Stimulated activated CD4-positive, alpha-beta T cell treated with anti-CD3 and anti-CD28 coated beads, TNF-alpha, amount 100 ng/mL, for 4 hours (primary cell): ENCODE measurements at places on chromosomes 11 and 22.

GRCh38 chr11:110438017-110438416, 8.3 kb downstream of the FDX1 start:
- DNase-seq = no peak

GRCh38 chr11:75902631-75903030, 87.6 kb downstream of the UVRAG start:
- DNase-seq = no peak

GRCh38 chr11:7969756-7970646, 4.8 kb upstream of the NLRP10 start:
- DNase-seq = no peak

DNA sequence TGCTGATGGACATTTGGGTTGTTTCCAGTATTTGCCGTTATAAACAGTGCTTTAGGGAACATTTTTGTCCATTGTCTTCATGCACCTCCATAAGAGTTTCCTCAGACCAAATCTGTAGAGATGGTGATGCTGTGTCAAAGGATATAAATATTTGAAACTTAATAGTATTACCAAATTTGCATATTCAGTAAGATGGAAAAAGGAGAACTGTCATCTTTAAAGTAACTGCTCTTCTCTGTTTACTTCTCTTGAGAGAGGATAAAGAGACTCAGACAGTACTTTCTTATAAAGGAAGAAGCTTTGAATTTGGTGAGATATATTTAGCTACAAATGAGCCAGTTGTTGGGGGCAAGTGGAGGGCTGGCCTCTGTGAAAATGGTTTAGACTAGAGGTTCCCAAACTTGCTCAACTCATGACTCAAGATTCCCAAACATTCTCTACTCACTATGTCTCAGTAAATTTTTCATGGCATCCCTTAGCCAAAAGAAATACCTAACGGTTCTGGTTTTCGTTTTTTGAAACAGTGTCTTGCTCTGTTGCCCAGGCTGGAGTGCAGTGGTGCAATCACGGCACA, 26.2 kb downstream of the SHISA8 start:
- no peak for DNase-seq

DNA sequence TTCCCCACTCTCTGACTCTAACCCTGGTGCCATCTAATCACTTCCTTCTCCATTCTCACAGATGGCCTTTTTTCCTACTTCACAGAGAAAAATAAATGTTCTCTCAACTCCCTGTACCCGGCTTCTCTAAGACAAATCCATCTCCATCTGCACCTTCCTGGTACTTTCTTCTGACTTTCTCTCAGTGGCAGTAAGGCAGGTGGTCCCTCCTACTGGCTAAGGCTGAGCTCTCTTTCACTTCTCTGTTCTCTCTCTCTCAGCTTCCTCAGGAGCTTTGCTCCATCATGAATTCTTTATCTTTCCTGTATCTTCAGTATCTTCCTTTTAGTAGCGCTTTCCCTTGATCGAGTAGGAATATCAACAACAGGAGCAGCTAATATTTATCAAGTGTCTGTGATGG, 421.6 kb downstream of the TMEM135 start:
- no peak for DNase-seq

DNA sequence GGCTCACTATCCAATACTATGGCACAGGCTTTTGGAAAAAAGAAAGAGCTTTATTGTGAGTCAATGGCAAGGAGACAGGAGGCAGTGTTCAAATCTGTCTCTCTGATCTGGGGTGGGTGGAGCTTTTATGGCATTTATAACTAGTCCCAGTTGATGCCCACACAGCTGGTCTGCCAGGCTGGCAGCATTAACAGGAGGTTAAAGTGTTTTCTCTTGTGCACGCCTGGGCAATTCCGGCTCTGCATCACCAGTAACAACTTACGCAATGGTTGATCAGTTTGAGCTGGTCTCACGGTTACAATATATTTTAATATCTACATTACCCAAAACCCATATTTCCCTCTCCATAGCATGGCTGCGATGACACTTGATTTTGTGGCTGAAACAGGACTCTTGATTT, 15.1 kb upstream of the SMIM38 start:
- DNase-seq = no peak

- no peak for DNase-seq
These were observed 652.1 kb upstream of the CHORDC1 start for GRCh38 chr11:90874986-90875385.

DNA sequence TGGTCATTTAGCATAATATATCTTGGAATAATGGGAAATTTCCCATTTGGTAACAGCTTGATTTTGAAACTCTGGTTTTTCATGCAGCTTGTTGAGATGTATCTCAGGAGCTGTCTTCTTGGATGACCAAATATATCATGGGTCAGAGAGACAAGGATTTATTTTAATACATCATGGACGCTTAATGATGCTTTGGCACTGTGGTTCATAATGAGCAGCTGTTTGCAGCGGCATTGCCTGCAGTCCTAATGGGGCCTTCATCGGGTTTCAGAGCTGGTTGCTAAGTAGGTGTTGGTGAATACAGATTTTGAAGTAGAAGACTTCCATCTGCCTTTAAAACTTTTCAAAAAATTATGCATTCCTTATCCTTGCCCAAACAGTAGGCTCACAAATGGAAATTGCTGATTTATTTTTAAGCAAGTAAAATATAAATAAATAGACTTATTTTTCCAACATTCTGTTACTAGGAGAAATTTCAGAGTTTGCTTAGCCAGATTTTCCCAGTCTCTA, 389.5 kb upstream of the FAT3 start:
- DNase-seq = no peak

DNA sequence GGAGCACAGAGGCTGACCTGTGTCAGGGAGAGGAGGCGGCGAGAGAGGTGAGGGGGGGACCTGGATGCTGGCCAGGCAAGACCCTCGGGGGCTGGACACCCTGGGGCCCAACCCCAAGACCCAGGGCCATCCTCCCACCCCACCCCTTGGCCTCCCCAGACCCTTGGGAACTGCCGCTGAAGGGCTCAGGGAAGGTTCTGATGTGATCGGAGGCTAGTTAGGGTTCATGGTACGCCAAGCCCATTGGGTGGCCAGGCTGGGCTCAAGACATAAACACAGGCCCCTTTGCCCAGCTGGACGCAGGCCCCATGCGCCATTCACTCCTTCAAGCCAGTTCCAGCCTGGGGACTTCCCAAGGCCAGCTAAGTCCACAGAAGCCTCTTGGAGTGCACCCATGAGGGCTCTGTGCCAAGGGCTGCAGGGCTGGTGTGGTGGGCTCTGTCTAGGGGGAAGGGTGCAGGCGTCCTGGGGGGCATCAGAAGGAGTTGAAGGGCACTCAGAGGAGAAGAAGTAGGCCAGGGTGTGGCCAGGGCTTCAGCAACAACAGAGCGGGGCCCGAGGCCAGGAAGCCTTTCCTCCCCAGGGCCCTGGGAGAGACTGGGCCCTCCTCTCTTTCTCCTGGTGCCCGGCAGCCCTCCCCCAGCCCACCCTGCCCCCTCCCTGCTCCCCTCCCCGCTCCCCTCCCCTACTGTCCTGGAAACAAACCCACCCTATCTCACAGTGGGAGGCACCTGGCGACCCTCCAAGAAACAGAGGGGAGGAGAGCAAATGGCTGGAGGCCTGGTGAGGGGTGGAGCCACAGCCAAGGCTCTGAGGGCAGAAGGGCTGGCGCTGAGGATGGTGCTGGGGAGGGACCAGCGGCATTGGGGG, 12.9 kb downstream of the TSPAN32 start:
- DNase-seq = no peak

GRCh38 chr11:44257338-44258189, 52.4 kb downstream of the ALX4 start:
- no peak for DNase-seq

DNA sequence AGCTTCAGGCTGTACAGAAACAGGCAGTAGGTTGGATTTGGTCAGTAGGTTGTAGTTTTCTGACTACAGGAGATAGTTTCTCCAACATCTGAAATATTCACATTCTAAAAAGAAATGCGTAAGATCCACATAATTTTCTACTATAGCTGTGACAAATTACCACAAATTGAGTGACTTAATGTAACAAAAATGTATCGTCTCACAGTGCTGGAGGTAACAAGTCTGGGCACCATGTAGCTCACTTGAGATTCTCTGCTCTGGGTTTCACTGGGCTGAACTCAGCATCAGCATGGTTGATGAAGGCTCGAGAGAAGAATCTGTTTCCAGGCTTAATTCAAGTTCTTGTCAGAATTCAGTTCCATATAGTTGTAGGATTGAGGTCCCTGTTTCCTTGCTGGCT, 350.9 kb upstream of the CCDC179 start:
- DNase-seq = no peak
